T47D (cell line): ENCODE measurements at places on chromosomes 5 and 9.

DNA sequence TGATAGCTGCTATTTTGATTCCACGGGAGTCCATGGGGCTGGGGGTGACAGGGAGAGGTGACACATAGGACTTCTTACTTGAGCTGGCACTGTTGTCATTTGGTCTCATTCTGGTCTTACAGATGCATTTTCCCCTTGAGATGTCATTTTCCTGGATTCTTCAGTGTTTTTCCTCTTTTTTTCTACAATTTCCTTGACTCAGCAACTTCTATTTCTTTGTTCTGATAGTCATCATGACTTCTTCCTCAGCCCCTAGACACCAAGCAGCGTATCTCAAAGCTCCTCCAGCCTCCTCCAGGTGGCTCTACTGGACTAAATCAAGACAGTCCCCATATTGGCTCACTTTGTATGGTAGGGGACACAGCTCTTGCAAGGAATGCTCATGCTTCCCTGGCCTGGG lies 16.5 kb downstream of the LVRN start:
- DNase-seq = no peak

GRCh38 chr5:14306329-14306815 lies 163.2 kb downstream of the TRIO start:
- DNase-seq = no peak

- no peak for DNase-seq
These were observed 384.2 kb upstream of the CDH10 start for GRCh38 chr5:25029004-25029403.

- no peak for DNase-seq
These were observed 1.2 kb downstream of the SRFBP1 start for GRCh38 chr5:121962958-121963357.

DNA sequence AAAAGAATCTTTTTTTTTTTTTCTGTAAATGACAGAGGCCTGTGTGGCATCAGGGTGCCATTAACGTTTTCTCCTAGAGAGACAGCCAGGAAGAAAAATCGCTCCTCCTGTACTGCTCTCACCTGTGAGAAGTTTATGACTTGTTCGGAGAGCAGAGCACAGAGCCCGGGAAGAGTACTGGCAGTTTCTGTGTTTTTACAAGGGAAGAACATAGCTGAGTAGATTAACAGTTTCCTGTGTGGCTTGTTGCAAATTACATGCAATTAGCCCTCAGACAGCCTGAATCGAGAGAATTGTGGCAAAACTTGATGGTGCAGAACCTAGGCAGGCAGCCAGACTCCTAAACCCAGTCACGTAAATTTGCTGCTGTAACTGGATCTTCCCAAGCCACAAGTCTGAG lies 32.1 kb downstream of the PRKACG start:
- DNase-seq = no peak

DNA sequence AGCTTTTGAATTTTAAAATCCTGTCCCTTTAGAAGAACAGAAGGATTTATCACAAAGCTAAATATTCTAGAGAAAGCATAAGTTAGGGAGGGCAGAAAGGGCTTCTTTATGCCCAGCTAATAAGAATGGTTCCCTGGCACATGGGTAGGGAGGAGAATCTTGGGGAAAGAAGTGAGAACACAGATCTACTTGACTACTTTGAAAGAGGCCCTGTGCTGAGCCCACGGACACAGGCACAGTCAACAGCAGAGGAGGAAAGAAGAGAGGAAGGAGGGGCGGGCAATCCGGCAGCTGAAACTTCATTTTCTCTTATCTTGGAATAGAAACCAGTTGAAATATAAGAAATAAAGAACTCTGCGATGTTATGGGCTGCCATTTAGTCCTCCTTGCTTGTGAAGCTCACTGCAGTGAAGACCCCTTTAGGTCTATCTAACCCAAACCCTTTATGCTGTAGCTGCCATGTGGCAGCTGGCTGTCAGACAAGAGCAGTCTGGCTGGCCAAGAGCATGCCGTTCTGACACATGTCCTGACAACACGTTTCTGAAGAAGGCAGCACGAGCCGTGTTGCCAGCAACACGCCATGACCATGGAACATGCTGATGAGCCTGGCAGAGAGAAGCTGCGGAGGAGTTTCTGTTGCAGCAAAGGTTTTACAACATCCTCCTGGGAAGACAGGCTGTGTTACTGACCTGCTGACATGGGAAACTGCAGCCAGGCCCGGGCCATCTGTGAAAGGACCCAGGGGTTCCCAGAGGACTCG lies 34.2 kb downstream of the ABLIM3 start:
- no peak for DNase-seq

- DNase-seq = no peak
These were observed 219.0 kb downstream of the PAX5 start for GRCh38 chr9:36815023-36815422.
